ENCODE measurements at places on chromosomes 11 and 22.
A peak's percentile ranks its signal among the peaks of the same experiment; 100 is the strongest.

GRCh38 chr11:115081972-115082371 is 403.6 kb downstream of the NXPE2 start:
- no peak for DNase-seq

- no peak for DNase-seq
Measured at GRCh38 chr22:47674600-47674999, 912.1 kb downstream of the TBC1D22A start.

- no peak for DNase-seq
Measured at GRCh38 chr11:122025757-122026156, 90.3 kb downstream of the BLID start.

- DNase-seq: no peak
Measured at GRCh38 chr11:132639986-132640385, 892.3 kb downstream of the OPCML start.

DNA sequence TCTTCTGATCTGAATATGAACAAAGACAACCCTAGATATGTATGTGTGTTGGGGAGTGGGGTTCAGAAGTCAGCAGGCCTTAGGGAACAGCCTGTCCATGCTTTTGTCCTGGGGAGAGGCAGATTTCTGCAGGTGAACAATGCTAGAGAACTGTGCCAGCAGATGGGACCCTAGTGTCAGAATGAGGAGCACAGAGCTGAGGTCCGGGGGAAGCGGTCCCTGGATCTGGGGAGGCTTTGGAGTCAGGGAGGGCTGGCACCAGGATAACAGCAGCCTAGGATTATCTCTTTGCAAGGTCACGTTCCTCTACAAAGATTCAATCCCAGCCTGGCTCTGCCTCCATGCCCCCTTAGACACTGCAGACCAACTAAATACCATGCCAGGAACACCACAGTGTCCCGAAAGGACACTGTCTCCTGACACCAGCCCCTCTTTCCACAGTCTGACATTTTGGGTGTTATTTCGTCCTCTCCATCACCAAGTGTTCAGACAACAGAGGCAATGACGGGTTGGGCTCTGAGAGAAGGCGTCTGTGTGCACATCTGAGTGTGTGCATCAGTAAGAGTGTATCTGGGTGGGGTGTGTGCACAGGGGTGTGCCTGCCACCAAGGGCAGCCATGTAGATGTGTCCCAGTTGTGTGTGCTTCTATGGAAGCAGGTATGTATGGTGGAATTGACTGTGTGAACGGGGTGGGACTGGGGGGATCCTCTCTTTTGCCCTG is 43.5 kb downstream of the EIF3F start:
- DNase-seq: no peak

DNA sequence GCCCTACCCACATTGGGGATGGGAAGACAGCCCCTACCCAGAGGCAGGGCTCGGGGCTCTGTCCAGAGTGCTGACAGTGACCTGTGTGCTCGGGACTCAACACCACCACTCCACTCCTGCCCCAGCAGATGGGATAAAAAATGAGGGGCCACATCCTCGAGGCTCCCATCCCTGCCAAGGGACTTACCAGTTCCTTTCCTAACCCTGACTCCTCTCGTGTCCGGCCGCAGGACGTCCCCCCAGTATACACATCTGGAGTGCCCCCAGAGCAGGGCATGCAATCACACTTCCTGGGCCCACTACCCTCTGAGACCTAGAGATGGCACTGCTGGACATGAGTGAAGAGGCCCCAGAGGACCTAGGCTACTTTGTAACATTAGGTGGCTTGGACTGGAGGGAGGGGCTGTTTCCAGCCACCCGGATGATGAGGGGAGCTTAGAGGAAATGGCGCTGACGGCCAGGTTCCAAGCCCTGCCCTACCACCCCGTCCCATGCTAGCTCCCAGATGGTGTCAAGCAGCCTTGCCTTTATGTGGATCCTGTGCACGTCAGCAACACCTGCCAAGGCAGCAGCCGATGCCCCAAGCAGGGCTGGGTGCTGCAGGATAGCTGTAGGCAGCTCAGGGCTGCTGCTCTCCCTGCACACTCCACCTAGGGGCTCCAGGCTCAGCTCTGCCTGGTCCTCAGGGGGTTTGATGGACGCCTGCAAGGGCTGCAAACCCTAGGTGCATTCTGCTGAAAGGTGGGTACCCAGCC is 86.6 kb downstream of the DGCR2 start:
- DNase-seq: no peak

GRCh38 chr11:64844330-64845128 is at the start of gene CDC42BPG:
Gene CDC42BPG (minus strand): TSS chr11:64844653. CDS start chr11:64844569, 84 bp downstream.
- DNase-seq: peak; percentile 82

DNA sequence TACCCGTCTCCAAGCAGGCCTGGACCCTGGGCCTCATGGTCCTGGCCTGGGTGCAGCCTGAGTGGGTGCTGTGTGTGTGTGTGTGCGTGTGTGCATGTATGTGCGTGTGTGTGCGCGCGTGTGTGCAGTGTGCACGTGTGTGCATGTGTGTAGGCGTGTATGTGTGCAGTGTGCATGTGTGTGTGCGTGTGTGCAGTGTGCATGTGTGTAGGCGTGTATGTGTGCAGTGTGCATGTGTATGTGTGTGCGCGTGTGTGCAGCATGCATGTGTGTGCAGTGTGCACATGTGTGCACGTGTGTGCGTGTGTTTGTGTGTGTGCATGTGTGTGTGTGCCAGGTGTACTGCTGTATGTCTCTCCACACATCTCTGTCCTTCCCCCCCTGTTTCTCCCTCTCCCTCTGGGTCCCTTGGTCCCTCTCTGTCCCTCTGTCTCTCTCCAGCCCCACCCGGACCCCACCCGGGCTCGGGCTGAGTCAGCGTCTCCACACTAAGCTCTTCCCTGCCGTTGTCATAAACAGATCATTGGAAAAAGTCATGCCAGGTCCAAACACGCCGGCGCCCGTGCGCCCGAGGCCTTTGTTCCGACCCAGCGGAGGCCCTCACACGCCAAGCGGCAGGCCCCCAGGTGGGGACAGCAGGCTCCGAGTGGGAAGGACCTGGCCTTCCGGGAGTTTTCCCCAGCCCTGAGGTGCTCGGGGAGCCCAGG is 34.0 kb downstream of the WNT7B start:
- no peak for DNase-seq

- no peak for DNase-seq
Measured at GRCh38 chr11:84522331-84522730, 1104.8 kb downstream of the DLG2 start.

DNA sequence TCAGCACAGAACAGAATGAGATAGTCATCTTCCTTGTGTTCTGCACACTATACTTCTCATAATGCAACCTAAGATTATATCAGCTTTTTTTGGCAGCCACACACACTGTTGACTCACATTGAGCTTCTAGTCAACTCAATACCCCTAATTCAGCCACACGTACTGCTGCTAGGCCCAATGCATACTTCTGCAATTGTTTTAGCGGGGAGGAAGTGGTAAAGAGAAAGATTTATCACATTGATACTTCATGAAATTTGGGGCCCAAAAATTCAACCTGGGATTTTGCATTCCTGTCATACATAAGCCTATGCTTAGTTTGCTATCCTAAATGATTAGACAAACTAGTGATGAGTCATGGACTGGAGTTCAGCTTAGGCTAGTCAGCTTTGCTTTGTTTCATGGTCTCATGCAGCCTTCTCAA is 8.6 kb upstream of the UPB1 start:
- peak; percentile 12 for DNase-seq

GRCh38 chr11:70618431-70619101 is 220.2 kb downstream of the CTTN start:
- no peak for DNase-seq

DNA sequence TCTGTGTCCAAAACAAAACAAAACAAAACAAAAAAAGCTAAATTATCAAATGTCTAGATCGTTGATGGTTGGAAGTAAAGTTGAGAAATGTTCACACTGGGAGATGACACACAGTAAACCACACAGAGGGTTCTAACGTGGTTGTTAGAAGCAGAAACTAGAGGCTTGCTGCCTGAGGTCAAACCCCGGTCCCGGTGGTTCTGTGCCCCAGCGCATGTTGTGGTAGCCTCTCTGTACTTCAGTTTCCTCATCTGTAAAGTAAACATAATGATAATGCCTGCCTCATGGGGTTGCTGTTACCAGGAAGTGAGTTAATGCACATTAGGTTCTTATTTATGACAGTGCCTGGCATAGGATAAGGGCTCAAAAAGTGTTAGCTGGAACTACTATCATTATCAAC is 33.4 kb downstream of the PPARA start:
- no peak for DNase-seq

- DNase-seq: no peak
Measured at GRCh38 chr11:133964356-133964755, 7.6 kb upstream of the IGSF9B start.

DNA sequence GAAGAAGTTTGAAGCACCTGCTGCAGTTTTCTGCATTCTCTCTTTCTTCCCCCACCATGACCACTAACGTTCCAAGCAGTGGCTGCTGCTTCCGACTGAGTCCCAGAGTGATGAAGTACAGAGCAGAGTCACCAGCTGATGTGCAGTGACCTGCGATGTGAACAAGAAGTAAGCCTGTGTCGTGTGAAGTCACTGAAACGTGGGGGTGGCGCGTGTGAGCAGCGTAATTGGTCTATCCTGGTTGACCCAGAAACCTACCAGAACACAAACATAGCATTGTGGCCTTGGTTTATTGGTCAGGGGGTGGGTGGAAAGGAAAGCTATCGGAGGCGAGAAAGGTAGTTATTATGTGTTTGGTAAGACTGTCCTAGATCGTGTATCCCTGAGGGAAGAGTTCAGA is 3.5 kb downstream of the KRTAP5-7 start:
- DNase-seq: no peak

GRCh38 chr11:114366331-114367243 is 33.7 kb downstream of the C11orf71 start:
- no peak for DNase-seq

- no peak for DNase-seq
Measured at GRCh38 chr11:9905501-9905951, 241.6 kb downstream of the SWAP70 start.

DNA sequence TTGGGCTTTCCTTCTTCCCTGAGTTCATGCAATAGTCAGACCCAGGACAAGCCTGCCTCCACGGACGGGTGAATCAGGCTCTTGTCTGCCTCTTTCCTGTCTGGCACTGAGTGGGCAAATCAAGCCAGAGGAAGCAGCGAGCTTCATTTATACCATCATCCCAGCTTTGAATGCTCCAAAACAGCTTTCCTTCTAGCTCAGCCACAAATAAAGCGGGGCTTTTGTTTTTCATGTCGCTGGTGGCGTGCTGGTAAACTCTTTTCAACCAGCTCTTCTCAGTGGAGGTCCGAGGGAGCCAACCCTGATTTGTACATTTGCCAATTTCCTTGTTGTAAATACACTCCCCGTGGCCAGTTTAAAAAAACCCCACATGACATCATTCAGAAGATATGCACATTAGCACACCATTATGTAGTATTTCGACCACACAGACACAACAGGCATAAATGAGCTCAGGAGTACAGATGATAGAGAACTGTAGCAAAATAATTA is 8.6 kb downstream of the C11orf91 start:
- DNase-seq: no peak

DNA sequence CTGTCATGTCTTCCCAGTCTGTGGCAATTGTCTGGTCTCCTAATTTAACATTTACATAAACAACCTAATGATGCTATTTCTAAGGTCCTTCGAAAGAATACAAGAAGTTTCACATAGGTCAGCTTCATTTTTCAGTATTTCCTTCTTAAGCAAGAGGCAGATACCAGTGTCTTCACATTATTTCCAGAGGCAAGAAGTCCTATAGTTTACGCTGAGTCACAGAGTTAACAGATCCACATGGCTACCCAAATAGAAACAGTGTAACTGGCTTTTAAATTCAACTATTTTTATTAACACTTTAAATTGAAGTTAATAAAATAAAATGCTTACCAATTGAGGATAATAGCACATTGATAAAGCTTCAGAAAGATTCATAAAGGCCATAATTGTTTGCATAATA is 10.9 kb downstream of the PRRG4 start:
- DNase-seq: no peak

GRCh38 chr22:19289475-19290161 is 1.9 kb downstream of the CLTCL1 start:
- DNase-seq: no peak

DNA sequence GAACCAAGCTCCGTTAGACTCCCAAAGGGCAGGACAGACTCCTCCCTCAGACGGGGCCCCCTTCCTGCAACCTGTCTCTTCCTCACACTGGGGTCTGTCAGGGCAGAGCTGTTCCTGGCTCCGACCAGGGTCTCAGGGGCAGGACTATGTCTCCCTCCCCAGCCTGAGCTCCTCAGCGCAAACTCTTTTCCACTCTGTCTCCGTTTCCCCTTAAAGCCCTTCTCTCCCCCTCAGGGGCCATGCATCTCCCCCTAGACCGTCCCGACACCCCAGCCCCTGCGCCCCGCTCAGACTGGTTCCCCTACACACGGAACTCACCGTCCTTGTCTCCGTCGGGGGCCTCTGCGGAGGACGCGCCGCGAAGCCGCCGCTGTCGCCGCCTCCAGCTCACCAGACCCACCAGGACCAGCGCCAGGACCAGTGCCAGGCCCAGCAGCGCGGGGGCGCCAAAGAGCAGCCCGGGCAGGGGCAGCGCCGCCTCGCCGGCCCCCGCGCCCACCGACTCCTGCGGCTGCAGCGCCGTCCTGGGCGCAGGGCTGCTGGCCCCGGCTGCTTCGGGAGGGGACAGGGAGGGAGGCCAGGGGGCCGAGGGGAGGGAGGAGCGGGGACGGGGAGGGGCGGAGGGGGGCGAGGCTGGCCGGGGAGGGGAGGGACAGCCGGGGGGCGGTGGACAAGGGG is 684 bp downstream of the TNFRSF13C start:
- DNase-seq: peak; percentile 76

DNA sequence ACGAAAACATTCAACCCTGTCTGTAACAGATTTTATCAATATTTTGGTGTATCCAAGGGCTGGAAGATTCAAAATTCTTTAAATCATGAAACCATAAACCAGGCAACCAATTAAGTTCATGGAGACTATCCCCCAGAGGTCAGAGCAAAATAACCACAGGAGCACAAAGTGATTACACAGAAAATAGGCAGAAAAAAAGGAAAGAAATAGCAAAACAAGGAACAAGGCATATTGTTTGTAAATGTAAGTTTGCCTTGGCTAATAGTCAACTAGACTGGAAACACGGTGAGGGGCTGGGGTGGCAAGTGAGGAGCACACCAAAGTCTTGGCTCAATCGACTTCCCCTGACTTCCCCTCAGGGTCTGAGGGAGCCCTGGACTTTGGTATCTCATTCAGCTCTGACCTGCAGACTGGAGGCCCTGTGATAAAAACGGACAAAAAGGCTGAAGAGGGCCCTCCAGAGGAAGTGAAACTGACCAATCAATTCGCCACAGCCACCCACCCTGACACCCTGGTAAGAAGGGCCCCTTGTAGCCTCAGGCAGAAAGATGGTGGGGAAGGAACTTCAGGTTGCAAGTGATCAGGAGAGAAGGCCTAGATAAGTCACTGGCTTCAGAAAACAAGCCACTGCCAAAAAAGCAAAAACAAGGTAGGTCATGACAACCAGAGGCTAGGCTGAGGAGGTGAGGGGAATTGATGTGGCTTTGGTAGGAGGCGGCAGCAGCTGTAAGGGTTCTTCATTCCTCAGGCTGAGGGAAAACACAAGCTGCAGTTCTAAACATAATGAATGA is 1.8 kb downstream of the SIK3 start:
- peak; percentile 74 for DNase-seq

- DNase-seq: no peak
Measured at GRCh38 chr22:42801252-42802080, 55.6 kb downstream of the ARFGAP3 start.

- no peak for DNase-seq
Measured at GRCh38 chr11:61541598-61541997, 33.0 kb downstream of the LRRC10B start.

GRCh38 chr11:76735841-76736240 is 47.3 kb upstream of the TSKU start:
- peak; percentile 74 for DNase-seq

- no peak for DNase-seq
Measured at GRCh38 chr22:33707581-33707980, 212.7 kb downstream of the LARGE1 start.

Data from erythroblast (primary cell).